ENCODE measurements at places on chromosomes 12 and 14. TPM values are rescaled to one million over a fixed set of nuclear protein-coding genes. Genes with fewer than 3 reads are reported as not detected.

DNA sequence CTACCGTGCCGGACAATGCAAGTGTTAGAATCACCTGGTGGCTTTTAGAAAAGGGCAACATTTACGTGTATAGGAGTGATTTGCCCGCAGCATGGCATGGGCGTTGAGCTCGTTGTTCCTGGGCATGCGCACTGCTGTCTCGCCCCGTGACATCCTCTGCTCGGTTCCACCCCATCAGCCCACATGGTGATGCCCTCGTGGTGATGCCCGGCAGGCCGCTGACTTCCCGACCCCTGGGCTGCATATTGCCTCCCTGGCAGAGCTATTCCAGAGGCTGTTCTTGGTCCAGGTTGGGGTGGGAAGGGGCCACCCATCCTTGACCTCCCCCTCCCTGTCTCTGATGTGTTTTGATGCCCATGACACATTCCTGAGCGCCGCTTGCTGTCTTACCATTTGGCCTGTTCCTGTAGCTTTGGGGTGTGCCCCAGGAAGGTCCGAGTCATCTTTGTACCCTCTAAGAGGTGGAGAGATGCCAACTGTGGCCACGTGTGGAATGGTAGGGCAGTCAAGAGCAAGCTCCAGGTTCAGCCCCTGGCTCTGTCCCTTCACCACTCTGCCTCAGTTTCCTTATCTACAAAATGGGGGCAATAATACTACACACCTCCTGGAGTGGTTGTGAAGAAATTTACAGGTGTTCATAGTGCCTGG lies 4.8 kb downstream of the HIP1R start:
- peaks cover 3% of the 10 kb centered on the region for H3K4me1 ChIP-seq
- H3K27ac ChIP-seq, result peak overlapping the region; percentile 82
- no peak overlapping the region for H3K4me3 ChIP-seq
- no peak for DNase-seq

GRCh38 chr12:87160848-87161601 lies 868.2 kb downstream of the C12orf50 start:
- H3K4me1 ChIP-seq, result no peaks in the 10 kb centered on the region
- H3K27ac ChIP-seq, result no peak overlapping the region
- no peaks in the 10 kb centered on the region for H3K27me3 ChIP-seq
- DNase-seq, result no peak
- no peak overlapping the region for H3K4me3 ChIP-seq

SLC8A3 gene
- not detected for total RNA-seq

DNA sequence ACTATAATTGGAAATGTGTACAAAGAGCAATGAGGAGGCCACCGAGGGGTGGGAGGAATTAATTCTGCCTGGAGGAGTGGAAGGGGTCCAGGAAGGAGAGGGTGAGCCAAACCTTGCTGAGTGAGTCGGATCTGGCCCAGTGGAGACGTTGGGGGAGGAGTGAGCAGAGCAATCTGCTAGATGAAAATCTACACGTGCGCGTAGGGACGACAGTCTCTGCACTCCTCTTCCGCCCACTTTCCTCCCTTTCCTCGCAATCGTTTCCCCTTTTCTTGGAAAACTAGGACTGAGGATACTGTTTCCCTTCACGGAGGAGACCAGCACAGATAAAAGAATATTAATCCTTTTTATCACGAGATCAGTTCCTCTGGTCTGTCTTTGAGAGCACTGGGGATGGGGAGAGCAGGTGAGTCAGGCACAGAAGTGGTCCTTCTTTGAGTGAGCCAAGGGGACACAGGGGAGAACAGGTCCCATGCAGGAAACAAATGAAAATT lies 2.9 kb upstream of the NAB2 start:
- H3K36me3 ChIP-seq, result peaks cover 2% of the 10 kb centered on the region
- H3K27ac ChIP-seq, result peak overlapping the region; percentile 100
- peaks cover 23% of the 10 kb centered on the region for H3K4me1 ChIP-seq
- H3K27me3 ChIP-seq, result no peaks in the 10 kb centered on the region
- peak overlapping the region; percentile 85 for H3K4me3 ChIP-seq

CLEC4D gene
- not detected for total RNA-seq

MAP1LC3B2 gene
- total RNA-seq, result not detected

PCED1B gene
- 1.5 TPM for total RNA-seq

SSPN gene
- total RNA-seq, result 56.3 TPM

DNA sequence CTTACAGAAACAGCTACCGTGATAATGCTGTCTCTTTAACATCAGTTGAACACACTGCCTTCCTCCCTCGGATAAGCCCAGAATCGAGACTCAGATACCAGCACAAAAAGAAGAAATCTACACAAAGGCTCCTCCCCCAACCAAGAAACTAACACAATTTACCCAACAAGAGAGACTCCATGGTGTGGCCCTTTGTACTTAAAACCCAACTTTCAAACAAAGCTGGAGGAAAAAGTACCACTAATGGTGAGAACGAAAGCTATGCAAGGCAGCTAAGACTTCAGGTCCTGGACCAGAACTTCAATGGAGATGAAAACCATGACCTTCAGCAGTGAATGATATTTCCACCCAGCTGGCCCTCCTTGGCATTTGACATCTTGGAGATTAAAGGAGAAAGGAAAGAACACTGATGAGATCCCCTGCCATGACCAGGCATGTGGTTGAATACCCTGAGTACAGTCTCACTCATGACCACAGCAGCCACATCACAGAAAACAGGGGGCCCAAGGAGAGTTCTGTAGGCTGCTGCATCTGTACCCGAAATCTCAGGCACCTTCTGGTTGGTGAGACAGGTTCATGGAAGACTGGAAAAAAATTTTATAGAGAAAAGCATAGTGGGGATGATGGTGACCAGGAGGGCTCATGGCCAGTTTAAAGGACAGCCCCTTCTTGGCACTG lies 36.7 kb downstream of the RBM19 start:
- H3K27me3 ChIP-seq, result no peaks in the 10 kb centered on the region
- no peak for DNase-seq
- H3K4me1 ChIP-seq, result no peaks in the 10 kb centered on the region
- H3K36me3 ChIP-seq, result peaks cover 41% of the 10 kb centered on the region

GRCh38 chr12:4771960-4772566 lies 51.9 kb downstream of the GALNT8 start:
- no peak for DNase-seq
- H3K4me1 ChIP-seq, result no peaks in the 10 kb centered on the region
- no peaks in the 10 kb centered on the region for H3K27me3 ChIP-seq
- no peak overlapping the region for H3K27ac ChIP-seq
- H3K36me3 ChIP-seq, result no peaks in the 10 kb centered on the region

- H3K4me1 ChIP-seq, result no peaks in the 10 kb centered on the region
- H3K36me3 ChIP-seq, result peaks cover 6% of the 10 kb centered on the region
- H3K27me3 ChIP-seq, result no peaks in the 10 kb centered on the region
- H3K27ac ChIP-seq, result no peak overlapping the region
- no peak for DNase-seq
- no peak overlapping the region for H3K4me3 ChIP-seq
Measured at GRCh38 chr14:91963465-91963864, 16.0 kb upstream of the FBLN5 start.

KLRB1 gene
- not detected for total RNA-seq

IFT81 gene
- 12.0 TPM for total RNA-seq

DNA sequence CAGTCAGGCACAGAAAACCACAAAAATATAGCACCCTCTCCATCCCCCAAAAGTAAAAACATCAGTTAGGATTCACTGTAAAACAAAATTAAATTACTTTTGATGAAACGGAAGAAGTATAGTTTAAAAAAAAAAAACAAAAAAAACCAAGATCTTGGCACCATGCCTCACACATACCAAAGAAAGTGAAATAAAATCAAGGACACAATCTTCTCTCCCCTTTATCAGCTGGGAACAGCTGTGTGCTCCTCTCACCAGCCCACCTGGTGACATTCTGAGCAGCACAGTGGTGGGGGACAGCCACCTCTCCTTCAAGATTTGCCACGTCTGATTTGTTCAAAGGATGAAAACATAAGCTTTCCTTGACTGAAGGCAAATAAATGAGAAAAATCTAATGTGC lies 55.5 kb downstream of the ESR2 start:
- H3K27me3 ChIP-seq, result no peaks in the 10 kb centered on the region
- no peak for DNase-seq
- H3K36me3 ChIP-seq, result no peaks in the 10 kb centered on the region
- H3K4me3 ChIP-seq, result no peak overlapping the region
- peaks cover 3% of the 10 kb centered on the region for H3K4me1 ChIP-seq

All from ascending aorta (tissue), 2 donors.